ENCODE measurements at places on chromosomes 13 and 19.
A peak's percentile ranks its signal among the peaks of the same experiment; 100 is the strongest.

GRCh38 chr19:34066007-34066643 lies 106.2 kb upstream of the LSM14A start:
- no peak for DNase-seq

DNA sequence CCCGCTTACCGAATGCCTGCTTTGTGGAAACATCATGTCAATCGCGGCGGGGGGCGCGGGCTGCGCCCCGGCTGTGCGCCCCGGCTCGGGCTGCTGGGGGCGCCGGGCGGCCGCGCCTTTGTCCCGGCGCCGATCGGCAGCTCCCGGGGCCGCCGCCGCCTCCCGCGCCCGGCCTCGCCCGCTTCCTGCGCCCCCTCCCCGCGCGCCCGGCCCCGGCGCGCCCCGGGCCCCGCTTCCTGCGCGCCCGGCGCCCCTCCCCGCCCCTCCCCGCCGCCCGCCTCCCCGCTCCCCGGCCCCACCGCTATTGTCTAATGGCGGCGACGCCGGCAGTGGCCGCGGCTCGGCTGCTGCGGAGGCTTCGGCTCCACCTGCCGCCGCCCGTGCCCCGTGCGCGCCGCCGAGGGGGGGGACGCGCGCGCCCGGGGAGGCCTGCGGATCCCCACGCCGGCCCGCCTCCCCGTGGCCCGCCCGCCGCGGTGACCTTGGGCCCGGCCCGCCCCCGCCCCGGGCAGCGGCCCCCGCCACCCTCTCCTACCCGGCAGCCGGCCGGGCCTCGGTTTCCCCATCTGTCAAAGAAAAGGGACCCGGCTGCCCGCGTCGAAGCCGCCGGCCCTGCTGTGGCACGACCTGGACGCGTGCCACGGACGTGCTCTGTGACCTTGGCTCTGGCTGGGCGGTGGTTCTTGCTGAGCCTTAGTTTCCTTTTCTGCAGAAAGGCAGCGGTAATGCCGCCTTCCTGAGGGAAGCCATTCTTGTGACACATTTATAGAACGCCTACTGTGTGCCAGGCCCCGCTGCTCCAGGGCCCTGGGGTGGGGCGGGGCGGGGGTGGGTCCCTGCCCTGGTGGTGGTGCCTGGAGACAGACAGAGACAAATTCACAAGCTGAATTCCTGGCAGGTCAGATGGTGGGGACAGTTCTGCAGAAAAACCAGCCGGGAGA lies at the start of gene TLE5:
Gene TLE5 (minus strand): TSS at position 331 of the 941 bp plus-strand sequence. CDS start 295 bp downstream, at position 36.
- DNase-seq: peak; percentile 68

GRCh38 chr19:12785431-12786031 lies 5.8 kb upstream of the JUNB start:
- DNase-seq: no peak

DNA sequence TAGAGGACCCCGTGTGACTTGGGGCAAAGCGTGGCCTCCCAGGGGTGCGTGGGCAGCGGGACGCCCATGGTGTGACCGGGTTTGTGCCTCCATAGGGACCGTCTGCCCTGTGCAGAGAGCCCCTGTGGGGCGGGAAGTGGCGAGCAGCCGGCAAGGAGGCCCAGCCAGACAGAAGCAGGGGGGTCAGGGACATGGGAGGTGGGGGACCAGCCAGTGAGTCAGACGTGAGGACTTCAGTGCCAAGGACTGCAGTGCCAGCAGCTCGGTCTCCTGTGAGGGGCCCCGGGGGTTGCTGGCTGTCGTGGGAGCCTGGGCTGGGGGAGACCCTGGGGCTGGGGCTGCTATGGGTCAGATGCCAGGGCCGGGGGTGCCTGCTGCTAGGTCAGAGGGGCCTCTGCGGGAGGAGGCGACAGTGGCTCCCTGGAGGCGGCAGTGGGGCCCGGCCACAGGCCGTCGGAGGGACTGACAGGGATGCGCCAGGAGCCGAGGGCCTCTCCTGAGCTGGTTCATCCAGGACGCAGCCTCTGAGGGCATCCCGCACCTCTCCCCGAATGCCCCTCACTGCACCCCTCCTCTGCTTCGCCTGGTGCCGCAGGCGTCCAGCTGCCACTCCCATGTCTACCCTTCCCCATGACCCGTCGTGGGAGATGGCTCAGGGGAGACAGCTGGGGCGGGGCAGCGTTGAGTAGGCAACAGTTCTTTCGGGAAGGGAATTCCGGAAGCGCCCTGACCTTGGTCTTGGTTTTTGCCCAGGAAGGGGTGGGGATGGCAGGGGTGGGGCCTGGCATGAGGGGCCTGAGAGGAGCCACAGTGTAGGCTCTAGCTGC lies 80.0 kb downstream of the KDM4B start:
- no peak for DNase-seq

DNA sequence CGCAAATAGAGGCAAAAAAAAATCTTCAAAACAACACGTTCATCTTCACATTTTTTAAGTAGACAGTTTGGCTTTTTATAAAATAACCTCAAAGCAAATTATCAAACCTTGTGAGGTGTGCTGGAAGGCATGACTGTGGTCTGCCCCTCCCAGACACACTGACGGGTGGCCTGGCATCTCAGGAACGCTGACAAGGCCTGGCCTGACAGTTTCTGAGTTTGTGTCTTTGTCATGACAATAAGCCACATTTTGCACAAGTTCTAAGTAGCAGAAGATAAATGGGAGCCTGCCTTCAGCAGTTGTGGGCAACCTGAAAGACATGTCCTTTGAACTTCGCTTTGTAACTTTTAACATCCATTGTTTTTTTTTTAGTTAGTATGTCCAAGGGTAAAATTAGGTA lies 38.5 kb downstream of the SOX21 start:
- no peak for DNase-seq

GRCh38 chr19:15673176-15673654 lies 328 bp downstream of the CYP4F12 start:
- DNase-seq: no peak

DNA sequence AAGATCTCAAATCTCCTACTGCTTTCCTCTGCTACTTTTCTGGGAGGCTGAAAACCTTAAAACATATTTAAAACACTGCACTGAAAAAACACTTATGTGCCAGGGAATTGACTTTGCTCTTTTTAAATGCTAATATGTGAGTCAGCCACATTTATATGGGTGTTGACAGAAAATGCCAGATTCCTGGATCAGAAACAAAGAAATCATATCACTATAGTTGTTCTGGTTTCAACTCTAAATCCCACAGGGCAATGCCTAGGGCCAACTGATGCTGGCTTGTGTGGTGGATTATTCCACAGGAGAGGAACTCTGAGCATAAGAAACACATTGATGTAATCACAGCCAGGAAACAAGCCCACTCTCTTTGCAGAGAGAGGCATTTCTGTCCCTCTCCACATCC lies 1439.0 kb upstream of the SPRY2 start:
- no peak for DNase-seq

DNA sequence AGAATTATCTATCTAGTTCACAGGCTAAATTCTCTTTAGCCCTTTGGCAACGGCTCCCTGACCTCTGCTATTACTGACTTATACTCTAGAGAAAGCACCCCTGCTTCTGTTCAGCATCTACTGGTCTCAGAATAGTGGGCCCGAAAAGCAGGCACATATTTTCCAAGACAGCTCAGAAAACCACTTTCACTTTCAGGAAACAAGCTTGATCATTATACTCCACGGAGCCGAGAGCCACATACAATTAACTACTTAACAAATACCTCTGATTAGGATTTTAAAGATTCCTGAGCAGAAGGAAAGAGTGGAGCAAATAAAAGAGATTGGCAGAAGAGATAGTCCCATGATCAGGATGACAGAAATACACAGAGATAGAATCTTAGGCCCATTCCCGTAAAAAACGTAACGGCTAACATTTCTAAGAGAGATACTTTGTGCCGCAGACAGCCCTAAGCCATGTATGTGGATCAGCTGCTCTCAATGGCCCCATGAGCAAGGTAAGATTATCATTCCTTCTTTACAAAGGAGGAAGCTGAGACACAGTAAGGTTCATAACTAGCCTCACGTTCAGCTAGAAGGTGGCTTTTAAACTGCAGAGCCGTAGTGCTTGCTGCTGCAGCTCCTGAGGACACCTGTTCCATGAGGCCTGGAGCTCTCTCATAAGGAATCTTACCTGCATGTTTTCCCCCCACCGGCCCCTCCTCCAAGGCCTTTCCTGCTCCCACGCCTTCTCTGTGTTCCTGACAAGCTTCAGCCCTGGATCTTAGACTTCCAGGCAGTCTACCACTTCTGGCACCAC lies 227.2 kb downstream of the FOXO1 start:
- no peak for DNase-seq

DNA sequence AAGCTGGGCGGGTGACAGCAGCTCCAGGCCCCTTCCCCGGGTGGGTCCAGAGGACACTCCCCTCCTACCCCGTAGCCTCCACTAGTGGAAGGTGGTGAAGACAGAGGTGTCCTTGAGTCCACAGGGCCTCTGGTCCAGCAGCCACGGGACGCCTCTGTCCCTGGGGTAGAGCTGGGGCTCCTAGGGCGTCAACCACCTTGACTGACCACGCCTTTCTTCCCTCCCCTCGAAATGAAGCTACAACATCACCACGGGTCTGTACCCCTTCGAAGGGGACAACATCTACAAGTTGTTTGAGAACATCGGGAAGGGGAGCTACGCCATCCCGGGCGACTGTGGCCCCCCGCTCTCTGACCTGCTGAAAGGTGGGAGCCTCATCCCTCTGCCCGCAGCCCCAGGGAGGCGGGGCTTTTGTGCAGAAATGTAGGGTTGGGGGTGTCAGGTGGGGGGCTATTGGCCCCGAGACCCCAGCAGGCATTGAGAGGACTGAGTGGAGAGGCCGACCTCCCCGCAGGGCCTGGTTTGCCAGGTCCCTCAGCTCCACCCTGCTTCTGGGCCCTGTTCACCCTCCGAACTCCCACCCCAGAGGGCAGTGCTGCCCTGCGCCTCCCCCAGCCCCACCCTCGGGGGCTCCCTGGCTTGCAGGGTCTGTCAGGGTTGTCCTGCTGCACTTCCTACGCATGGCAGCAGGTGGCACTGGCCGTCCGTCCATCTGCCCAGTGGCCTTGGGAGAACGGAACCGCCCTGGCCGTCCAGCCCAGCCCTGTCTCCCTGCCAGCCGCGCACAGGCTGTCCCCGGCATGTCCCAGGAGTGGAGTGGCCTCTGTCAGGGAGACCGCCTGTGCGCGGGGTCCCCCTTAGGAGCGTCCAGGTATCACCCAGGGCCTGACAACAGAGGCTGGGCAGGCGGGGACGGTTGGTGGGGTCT lies 15.7 kb downstream of the STK11 start:
- no peak for DNase-seq

- no peak for DNase-seq
Measured at GRCh38 chr19:15469513-15470297, 5.4 kb upstream of the RASAL3 start.

DNA sequence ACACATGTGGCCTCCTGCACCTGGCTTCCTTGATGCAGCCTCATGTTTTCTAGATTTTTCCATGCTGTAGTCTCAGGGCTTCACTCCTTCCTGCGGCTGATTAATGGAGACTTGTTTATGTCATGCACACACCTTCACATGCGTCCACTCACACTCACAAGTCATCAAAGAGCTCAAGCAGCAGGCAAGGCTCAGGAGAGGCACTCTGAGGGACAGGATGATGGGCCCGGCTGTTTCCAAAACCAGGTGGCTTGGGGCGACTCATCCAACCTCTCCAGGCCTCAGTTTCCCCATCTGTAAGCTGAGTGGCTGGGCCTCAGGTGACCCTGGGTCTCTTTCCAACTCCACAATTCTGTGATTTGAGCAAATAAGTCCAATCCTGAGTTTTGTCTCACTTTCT lies 36.9 kb downstream of the RASA3 start:
- no peak for DNase-seq

DNA sequence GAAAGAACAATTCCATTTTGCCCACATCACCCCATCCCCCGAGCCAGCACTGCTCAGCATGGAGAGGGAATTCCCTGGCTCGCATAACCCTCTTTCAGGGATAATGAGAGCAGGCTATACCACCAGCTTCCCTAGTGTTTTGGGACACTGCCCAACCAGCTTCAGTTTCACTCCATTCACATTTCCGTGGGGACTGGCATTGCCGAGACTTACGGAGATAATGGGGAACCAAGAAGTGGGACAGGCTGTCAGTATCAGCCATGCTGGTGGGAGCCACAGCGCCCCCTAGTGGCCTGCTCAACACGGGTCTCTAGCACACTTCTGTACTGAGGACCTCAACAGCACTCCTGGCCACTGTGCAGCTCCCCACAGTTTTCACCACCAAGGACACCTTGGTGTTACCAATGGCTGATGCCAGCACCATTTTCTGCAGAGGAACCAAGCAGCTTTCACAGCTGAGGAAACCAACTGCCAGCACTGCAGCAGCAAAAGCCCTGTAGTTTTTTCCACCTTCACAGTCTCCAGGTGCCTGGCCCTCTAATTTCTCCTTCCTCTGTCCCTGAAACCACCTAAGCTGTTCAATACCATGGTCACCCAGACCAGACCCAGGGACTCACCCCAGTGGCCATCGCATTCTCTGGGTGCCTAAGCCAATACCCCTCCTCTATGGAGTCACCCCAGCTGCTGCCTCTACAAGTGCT lies 23.7 kb downstream of the SLC6A16 start:
- DNase-seq: peak; percentile 59

GRCh38 chr13:67183151-67183550 lies 47.0 kb downstream of the PCDH9 start:
- DNase-seq: no peak

DNA sequence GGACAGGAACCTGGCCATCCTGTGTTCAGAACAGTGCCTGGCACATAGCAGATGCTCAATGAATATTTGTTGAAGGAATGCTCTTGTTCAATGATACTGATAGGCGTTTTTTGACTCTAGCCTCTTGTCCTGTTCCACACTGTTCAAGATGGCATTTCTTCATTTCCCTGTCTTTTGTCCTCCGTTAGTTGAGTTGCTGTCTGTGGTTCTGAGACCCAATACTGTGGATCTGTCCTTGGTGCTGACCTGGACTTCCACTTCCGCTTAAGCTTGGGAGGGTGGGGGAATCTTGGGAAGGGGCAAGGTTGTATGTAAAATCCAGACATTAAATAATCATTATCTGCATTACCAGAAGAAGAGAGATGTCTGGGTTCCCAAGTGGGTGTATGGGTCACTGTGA lies 8.3 kb upstream of the KCNN4 start:
- no peak for DNase-seq

- peak; percentile 61 for DNase-seq
Measured at GRCh38 chr19:11560404-11561051, 1.5 kb upstream of the ELOF1 start.

GRCh38 chr19:42166316-42166715 lies 34.1 kb upstream of the POU2F2 start:
- no peak for DNase-seq

DNA sequence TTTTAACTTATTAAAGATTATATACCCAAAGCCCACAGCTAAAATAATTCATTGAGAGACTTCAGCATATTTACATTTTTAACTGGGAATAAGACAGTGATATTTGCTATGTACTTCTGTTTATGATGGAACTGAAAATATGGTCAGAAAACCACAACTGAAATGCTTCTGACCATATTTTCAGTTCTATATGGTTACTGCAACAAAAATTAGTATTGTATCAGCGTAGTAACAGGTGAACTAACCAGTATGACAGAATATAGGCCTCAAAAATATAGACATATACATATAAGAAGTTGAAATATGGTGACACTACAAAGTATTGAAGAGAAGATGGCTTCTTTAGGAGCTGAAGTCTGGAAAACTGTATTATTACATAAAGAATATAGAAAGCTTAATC lies 857.4 kb downstream of the OLFM4 start:
- no peak for DNase-seq

GRCh38 chr13:100913143-100913542 lies 238.5 kb upstream of the TMTC4 start:
- no peak for DNase-seq

GRCh38 chr19:35318679-35319448 lies 10.1 kb upstream of the CD22 start:
- DNase-seq: no peak
